Occipital lobe (tissue), 3 donors: ENCODE measurements at places on chromosomes 16 and 17. TPM values are rescaled to one million over a fixed set of nuclear protein-coding genes. Genes with fewer than 3 reads are reported as not detected.

DNA sequence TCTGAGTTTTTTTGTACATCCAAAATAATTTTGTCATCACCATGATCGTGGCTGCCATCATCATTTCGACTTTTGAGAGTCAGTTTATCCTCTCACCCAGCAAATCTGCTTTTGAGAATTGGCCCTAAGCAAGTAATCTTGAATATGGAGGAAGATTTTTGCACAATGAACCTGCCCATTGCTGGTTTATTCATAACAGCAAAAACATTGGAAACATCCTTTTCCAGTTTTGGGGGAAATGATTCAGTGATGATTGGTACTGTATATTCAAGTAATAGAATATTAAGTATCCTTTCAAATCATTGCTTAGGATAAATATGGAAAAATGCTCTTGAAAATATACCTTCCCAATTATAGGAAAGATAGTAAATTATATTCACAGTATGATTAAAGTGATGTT, 53.1 kb downstream of the PRKCA start:
- DNase-seq = no peak

Gene KRTAP2-1
- total RNA-seq = not detected

DNA sequence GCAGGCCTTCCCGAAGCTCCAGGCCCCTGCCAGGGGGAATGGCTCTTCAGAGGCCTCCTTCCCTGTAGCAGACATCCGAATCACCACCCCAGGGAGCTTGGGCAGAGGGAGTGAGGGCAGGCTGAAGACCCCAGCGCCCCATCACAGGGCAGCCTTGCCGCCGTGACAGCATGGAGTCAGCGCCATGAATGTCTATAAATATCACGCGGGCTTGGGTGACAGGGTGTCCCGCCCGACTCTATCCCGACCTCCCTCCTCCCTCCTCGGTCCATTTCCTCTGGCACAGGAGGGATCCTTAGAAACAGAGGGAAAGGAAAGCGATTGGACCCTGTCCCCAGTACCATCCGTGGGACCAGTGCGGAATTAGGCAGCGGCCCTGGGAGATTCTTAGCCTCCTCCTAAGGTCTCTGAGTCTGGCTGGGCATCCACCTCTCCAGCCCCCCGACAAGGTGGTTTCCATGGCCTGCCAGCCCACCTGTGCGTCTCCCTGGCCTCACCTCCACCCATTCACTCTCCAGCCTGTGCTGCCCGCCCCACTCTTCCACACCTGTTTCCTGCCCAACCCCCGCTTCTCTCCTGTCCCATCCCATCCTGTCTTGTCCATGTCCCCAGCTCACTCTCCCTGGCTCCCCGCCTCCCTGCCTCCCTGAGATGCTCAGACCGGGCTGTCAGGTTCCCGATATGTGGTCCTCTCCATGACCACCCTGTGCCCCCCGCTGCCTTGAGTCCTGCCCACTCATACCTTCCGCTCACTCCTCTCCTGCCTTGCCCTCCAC, 5.1 kb downstream of the ATP2A1 start:
- no peak for DNase-seq

DNA sequence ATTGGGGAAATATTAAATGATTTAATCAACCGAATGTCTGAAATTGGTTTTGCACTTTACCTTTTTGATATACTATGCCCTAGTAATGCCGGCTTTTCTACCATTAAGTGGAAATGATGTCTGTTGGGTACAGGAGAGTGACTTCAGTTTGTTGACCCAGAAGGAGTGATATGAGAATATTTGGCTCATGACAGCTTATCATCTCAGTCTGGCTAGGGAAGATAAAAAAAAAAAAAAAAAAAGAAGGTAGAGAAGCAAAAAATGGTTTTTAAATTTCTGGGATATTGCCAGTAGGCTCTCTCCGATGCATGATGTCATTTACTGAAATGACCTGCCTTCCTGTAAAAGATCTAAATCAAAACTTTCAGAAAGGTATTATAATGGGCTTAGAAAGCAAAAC, 69.0 kb downstream of the CNTNAP4 start:
- DNase-seq = no peak

Gene NGFR
- 3.3 TPM for total RNA-seq

Gene KIAA0753
- total RNA-seq = 28.4 TPM

DNA sequence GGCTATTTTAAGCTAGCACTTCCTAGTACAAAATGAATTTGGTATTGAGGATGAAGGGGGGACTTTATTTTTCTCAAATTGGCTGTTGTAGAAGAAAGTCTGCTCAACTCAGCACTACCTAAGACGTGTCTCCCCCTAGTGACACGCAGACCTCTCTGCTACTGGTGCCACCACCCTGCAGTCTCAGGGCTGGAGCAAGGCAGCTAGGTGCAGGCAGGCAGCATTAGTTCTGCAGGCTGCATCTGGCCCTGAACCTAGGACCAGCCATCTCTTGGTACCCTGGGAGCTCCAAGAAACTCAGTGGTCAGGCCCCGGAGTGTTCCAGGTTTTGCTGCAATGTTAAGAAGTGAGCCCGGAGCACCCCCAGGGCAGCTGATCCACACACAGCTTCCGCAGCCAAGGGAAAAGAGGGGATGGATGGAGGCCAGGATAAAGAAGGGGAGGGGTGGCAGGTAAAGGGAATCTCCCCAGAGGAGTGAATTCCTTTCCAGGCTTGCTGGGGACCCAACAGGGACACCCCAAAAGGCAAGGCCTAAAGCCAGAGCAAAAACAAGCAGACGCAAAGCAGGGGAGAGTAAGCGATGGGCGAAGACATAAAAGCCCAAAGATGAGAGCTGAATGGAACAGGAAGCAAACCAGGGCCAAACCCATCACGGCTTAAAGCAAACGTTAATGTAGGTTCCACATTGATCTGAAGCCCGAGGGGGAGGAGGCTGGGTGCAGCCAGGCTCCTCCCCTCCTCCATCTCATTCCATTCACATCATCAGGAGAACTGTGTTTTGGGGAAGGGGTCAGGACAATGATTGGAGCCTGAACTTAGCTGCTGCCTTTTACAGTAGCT, 200.5 kb downstream of the ZFHX3 start:
- DNase-seq = no peak

- no peak for DNase-seq
Observed at GRCh38 chr17:5644065-5644464, 59.8 kb upstream of the NLRP1 start.

Gene ZNF213
- total RNA-seq = 8.3 TPM

Gene PYY
- total RNA-seq = not detected
